EH (cell line): ENCODE measurements at places on chromosomes 12 and 14.
A peak's percentile ranks its signal among the peaks of the same experiment; 100 is the strongest.

DNA sequence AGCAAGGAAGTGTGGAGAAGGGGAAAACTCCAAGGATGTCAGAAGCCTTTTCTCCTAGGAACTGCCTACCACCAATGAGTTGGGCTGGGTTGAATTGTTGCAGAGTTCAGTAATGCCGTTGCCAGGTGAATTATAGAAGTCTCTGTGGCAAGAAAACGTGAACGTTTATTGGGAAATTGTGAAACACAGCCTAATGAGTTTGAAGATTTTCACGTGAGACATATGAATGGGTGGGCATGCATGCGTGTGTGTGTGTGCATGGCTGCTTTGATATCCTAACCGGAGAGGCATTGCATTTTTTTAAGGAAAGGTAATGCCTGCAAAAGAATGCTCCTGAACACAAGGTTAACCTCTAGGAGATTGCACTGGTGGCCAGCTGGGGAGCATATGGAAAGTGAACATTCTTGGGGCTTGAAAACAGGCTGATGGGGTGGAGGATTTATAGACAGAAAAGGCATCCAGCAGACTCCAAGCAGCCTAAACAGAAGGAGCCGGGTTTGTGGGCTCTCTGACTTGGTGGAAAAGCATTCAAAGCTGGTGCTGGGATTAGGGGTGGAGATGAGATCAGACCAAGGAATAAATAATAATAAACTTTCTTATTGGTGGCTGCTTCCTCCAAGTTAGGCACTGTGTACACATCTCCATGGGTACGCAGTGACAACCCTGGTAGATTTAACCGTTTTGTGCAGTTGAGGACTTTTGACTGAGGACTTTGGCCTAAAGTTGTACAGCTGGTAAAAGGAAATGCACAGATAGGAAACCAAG, 67.8 kb downstream of the NTF3 start:
- DNase-seq: peak; percentile 82

DNA sequence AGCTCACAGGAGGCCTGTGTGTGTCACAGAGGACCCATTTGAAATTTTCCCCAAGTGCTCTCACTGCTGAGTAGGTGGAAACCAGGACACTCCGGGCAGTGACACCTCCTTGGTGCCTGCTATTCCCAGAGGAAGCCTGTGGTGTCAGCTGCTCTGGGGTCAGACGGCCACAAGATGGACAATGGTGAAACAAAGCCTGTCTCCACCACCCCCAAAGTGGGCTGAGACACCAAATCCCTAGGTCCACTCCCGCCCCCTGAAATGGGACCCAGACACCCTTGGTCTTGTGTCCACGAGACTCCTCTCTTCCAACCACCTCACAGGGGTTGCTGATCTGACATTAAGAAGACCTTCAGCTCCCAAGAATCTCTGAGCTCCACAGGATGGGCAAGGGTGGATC, 7.0 kb downstream of the KCNH3 start:
- DNase-seq: no peak

GRCh38 chr14:81144824-81145603, 75.7 kb downstream of the GTF2A1 start:
- peak; percentile 2 for DNase-seq

GRCh38 chr12:226401-226800, 12.4 kb upstream of the SLC6A12 start:
- DNase-seq: no peak
